ENCODE measurements at places on chromosomes 4 and X.

- no peak for DNase-seq
Measured at GRCh38 chr4:20462426-20463175, 210.9 kb downstream of the SLIT2 start.

DNA sequence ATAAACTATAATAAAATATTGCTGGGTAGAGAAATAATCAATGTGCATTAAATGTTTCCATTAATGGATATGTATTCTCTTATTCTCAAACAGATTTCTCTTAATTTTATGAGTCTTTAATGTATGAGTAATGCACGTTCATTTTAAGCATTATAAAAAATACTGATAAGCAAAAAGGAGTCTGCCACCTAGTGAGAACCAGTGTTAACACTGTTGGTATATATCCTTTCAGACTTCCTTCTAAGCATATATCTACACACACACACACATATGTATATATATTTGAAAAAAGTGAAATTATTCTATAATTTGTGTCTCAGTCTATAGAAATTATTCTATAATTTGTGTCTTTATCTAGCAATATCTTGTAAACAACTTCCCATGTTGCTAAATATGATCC is 49.9 kb upstream of the MTMR1 start:
- DNase-seq = no peak

DNA sequence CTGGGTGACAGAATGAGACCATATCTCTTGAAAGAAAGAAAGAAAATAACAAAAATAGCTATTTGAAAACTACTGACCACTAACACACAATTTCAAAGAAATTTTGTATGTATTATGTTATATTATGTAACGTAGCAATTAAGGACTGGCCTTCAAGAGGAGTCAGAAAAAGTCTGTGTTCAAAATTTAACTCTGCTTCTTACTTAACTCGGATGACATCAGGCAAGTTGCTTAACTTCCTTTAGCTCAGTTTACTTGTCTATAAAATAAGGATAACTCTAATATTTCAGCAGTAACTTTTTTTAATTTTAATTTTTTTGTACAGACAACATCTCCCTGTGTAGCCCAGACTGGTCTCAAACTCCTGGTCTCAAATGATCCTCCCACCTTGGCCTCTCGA is 14.6 kb upstream of the PRSS12 start:
- DNase-seq = no peak

DNA sequence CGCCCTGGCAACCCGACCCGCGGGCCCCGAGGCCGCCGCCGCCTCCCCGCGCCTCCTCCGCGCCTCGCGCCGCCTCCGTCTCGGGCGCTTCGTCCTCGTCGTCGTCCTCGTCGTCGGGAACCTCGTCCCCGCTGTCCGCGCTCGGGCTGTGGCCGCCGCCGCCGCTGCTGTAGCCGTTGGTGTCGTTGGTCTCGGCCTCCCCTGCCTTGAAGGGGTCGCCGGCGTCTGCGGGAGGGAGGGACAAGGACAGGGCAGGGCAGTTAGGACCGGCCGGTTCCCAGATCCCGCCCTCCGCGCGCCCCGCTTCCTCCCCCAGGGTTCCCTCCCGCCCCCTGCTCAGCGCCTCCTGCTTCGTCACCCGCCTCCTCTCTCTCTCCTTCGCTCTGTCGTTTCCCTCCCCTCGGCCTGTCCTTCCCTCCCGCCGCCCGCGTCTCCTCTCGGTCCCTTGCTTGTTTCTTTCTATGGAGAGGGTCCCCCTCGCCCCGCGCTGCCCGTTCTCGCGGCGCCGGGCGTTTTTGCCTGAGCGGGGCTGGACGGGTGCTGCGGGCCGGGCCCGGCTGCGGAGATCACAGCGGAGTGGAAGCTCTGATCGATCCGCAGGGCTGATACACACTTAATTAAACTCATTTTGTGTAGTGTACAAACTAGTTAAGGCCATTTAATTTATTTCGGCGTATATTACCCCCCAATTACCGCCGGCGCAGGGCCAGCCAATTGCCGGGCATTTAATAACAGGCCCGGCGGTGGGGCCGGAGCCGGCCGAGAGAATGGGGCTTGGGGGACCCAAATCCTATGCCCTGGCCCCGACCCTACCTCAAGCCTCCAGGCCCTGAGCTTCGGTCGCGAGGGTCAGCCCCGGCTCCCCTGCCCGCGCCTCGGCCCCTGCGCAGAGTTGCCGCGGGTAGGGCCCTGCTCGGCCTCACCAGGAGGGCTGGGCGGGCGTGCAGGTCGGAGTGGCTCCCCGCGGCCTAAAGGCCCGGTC is 2.4 kb downstream of the NKX1-1 start:
- no peak for DNase-seq

GRCh38 chr4:176824645-176825366 is 32.1 kb upstream of the VEGFC start:
- peak; percentile 76 for DNase-seq

DNA sequence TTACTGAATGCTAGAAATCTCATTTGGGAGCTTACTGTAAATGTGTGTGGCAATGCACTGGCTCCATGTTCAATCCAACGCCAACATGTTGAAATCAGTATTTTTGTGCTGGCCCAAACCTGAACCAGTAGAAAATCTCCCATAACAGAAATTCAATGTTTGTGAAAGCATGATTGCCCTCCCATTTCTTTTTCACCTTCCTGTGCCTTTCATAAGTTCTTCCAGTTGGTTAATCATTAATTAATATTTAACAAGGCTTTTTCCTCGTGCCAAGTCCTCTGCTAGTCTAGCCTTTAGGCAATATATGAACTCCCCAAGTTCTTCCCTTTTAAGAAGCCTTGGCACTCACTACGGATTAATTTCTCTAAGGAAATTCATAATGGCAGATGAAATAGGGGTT is 1.3 kb upstream of the PLS3 start:
- no peak for DNase-seq

GRCh38 chrX:8714164-8714563 is 17.8 kb downstream of the ANOS1 start:
- no peak for DNase-seq

GRCh38 chr4:108240366-108240765 is 71.6 kb upstream of the LEF1 start:
- DNase-seq = peak; percentile 54

DNA sequence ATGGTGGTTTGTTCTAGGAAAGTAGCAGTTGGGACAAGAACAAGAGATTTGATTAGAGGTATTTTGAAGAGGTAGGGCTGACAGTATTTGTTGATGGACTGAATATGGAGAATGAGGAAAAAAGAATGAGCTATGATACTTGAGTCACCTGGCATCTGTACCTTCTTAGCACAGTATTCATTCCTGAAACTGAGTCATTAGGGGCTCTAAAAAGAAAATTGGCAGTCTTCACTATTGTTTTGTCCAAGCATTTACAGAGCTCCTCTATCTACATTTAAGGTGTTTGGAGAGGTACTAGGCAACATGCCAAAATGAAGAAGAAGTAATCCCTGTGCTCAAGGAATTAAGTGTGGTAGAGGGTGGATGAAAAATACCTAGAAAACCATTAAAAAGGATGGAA is 165.8 kb downstream of the SHROOM4 start:
- no peak for DNase-seq

DNA sequence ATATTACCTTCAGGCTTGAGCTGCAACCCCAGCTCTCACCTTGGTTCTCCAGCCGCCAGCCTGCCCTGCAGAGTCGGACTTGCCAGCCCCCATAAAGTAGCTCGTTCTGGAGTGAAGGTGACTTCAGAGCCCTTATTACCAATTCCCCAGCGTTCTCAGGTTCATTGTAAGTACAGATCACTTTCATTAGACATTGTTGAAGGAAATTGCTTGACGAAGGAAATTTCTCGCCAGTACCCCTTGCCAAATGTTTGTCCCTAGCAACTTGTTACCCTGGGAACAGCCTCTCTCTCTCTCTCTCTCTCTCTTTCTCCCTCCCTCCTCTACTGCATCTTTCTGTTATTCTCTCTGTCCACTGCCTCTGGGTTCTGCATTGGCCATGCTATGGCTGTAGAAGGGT is 153.0 kb downstream of the NWD2 start:
- no peak for DNase-seq

DNA sequence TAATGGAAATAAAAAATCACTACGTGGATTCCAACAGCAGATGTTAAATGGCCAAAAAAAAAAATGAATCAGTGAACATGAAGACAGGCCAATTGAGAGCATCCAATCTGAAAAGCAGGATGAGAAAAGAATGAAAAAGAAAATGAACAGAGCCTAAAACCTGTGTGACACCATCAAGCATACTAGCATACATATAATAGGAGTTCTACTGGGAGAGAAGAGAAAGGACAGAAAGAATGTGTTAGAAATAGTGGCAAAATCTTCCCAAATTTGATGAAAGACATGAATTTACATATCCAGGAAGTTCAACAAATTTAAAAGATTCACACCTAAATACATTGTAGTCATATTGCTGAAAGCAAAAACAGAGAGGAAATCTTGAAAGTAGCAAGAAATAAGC is 76.4 kb downstream of the CCDC160 start:
- no peak for DNase-seq

DNA sequence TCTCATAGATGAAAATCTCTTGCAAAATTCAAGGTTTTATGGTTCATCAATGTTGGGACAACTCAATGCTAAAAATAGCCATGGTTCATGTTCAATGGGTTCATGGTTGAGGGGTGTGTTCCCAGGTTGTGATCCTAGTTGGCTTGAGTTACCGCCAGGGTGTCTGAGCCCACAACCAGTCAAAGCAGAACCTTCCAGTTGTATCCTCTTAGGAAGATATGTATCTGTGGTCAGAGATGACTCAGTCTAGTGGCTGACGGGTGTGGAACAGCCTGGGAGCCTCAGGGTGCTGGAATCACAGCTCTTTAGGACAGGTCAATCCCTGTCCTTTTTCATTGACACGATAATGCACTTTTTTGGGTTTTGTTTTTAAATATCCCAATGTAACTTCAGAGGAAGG is 192.3 kb upstream of the NR3C2 start:
- peak; percentile 91 for DNase-seq

DNA sequence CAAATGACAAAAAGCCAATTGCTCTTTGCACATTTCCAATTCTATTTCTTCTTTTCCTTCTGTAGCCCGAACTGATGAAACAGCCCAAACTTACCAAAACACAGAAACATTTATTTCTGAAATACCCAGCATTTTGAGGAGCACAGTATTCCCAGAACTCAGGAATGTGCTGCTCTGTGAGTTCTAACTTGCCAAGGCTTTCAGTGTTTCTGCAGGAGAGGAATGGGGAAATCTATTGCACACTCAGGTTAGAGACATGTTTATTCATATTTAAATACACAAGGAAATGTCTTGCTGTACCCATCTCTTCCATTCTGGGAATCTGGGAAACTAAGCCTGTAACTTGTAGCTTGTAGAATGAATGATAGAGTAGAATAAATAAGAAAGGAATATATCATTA is 10.7 kb downstream of the TMPRSS11D start:
- DNase-seq = no peak
